ENCODE measurements at places on chromosomes 1 and 21. TPM values are rescaled to one million over a fixed set of nuclear protein-coding genes. Genes with fewer than 3 reads are reported as not detected.

C1QB gene
- total RNA-seq: 707 TPM

CLIC4 gene
- 200 TPM for total RNA-seq

MATN1 gene
- not detected for total RNA-seq

S100A2 gene
- total RNA-seq: 5.6 TPM

SYCP1 gene
- not detected for total RNA-seq

VSIG8 gene
- not detected for total RNA-seq

RSRP1 gene
- total RNA-seq: 155 TPM

BECN2 gene
- not detected for total RNA-seq

B3GALT5 gene
- total RNA-seq: not detected
